ENCODE measurements at places on chromosomes 5 and 9.
A peak's percentile ranks its signal among the peaks of the same experiment; 100 is the strongest.

DNA sequence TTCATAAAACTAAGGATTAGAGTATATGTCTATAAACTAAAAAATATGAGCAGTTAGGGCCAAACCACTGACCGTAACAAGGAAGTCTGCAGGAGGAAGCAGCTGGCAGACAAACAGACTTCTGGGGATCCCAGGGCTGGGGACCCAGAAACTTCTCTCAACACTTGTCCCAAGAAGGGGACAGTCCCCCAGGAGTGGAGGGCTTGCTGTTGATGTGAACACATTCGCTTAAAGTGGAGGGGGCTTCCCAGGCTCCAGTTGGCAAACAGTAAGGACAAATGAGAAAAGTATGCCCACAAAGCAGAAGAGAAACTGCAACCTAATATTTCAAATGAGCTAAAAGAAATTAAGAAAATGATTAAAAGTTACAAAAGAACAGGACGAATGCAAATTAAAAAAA lies 83.7 kb downstream of the PDE8B start:
- DNase-seq = no peak

DNA sequence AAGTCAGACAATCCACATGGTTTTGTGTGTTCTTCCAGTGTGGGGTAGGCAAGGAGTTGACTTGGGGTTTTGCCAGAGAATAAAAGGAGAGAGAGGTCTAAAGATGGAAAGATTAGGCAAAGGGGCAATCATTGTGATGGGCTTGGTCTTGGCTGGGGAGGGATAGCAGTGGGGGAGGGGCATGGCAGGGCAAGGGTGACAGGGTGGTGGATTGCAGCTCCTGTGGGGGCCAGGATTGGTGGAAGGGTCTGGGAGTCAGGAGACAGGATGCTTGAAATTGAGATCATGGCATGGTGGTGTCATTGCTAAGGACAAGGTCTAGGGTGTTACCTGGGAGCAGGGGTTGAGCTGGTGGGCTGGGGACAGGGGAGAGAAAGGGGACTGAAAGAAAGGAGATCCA lies 57.6 kb downstream of the ZNF618 start:
- DNase-seq = no peak

DNA sequence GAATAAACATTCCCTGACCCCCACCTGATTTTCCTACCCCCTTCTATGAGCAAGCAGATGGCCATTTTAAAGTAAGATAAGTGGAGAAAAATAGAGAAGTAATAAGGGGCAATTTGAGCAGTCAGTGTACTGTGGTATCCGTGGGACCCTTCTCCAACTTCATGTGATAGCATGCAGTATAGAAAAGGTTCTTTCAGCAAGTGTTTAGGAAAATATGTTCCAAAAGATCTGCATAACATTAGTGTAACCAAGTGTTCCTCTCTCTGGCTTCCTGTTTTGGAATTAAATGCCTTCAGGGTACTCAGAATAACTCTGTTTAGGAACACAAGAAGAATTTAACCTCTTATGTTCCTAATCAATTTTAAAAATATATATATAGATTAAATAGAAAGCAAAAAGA lies 134.9 kb downstream of the ATG10 start:
- DNase-seq = no peak

- no peak for DNase-seq
Measured at GRCh38 chr9:2242831-2243330, 227.7 kb downstream of the SMARCA2 start.

- DNase-seq = no peak
Measured at GRCh38 chr5:77167695-77168121, 42.8 kb upstream of the PDE8B start.

GRCh38 chr9:32161209-32161608 lies 223.2 kb upstream of the ACO1 start:
- no peak for DNase-seq

- no peak for DNase-seq
Measured at GRCh38 chr5:152331718-152332117, 73.4 kb downstream of the NMUR2 start.

DNA sequence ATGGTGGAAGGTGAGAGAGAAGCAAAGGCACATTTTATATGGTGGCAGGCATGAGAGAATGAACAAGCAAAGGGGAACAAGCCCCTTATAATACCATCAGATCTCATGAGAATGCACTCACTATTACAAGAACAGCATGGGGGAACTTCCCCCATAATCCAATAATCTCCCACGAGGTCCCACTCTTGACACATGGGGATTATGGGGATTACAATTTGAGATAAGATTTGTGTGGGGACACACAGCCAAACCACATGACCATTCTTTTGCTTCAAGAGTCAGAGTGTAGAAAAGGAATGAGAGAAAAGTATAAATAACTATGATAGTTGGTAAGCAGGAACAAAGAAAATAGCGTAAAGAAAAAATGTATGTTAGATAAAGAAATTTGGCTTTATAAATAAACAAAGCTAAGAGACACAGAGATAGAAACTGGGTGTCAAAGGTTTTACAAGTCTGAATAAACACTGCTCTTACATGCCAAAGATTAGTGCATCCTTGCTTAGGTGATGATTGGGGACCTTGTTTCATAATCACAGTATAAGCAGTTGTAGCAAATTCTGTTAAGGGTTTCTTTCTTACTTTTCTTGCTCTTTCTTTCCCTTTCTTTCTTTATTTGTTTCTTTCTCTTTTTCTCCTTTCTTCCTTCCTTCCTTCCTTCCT lies 91.9 kb upstream of the PAPPA start:
- no peak for DNase-seq

DNA sequence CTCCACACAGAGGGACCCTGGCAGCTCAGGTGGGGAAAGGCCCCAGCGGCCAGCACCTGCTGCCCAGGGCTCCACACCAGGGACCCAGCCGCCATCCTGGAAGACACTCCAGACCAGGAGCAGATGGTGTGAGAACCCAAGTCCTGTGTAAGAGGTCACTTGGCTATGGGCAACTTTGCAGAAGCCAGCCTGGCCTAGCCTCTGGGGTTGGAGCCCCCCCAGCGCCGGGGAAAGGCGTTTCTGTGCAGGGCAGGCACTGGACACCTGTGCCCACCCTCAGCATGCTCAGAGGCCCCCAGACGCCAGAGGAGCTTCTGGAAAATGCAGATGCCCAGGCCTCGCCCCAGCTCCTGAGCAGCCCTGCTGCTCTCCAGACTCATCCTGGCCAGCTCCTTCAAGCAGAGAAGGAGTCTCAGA lies 34.0 kb downstream of the RASGEF1C start:
- no peak for DNase-seq

DNA sequence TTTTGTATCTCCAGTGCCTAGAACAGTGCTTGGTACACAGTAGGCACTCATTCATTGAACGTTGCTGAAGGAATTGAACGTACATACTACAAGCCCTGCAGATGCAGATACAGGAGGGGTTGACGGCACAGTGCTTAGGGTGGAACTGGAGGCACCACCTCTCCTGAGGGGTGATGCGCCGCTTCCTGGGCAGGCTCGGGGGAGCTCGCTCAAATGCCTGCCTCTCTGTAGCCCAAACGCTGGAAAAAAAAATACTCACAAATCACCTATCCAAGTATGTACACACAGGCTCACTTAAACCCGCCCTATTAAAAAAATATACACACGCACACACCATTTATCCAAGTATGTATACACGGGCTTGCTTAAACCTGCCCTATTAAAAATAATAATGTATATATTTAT lies 536 bp upstream of the COMMD10 start:
- DNase-seq = no peak

- DNase-seq = peak; percentile 85
Measured at GRCh38 chr5:36240779-36241630, 720 bp downstream of the NADK2 start.

GRCh38 chr5:144979516-144980264 lies 809.0 kb downstream of the KCTD16 start:
- DNase-seq = no peak

All from C1 segment of cervical spinal cord (tissue), 14 donors.